ENCODE measurements at places on chromosomes 5 and 9. TPM values are rescaled to one million over a fixed set of nuclear protein-coding genes. Genes with fewer than 3 reads are reported as not detected.

DNA sequence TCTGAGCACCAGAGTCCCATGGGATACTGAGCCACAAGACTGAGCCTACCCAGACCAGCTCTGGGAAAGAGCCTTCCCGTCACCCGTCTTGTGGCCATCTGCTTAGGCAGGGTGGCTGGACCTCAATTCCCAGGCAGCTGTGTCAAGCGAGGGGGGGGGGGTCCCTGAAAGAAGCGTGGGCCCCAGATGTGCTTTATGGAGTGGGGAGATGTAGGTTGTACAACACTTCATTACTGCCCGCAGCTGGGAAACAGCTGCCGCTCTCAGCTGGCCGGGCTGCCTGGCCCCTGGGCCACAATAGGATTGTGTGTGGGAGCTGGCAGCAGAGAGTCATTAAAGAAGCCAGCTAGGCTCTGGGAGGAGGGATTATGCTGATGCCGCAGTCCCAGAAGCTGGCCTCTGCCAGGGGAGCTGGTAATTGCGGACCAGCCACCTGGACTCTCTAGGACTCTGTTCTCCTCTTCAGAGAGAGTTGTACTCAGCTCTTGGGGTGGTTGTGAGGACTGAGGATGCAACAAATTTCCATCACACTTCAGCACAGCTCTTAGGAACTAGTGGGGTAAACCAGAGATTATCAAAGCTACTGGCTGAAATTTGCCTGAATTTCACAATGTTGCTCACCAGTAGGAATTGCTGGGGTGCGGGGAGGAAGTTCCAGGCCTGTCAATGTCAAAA lies 145.4 kb downstream of the GADD45G start:
- H3K4me3 ChIP-seq = no peak overlapping the region
- no peaks in the 10 kb centered on the region for H3K27me3 ChIP-seq
- H3K36me3 ChIP-seq = no peaks in the 10 kb centered on the region
- DNase-seq = peak; percentile 61
- peak overlapping the region; percentile 47 for H3K27ac ChIP-seq

DNA sequence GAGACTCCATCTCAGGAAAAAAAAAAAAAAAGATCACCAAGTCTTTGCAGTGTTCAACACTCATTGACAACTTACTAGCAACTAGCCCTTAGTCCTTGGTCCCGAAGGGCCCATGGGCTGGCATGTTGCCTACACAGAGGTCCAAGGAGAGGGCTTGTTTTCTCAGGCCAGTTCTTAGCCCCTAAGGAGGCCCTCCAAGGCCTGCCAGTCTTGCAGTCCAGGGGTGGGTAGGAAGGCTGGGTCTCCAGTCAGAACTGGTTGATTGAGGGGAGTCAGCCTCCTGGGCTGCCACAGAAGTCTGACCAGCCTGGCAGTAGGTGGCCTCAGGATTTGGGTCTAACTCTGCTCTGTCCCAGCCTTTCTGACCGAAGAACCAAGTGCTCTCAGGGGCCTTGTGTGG lies 32.7 kb downstream of the IER5L start:
- H3K4me1 ChIP-seq = peaks cover 6% of the 10 kb centered on the region
- no peak for DNase-seq
- peaks cover 51% of the 10 kb centered on the region for H3K36me3 ChIP-seq
- no peak overlapping the region for H3K4me3 ChIP-seq

GRCh38 chr5:76978869-76979268 lies 26.0 kb downstream of the CRHBP start:
- H3K36me3 ChIP-seq = no peaks in the 10 kb centered on the region
- H3K27ac ChIP-seq = no peak overlapping the region
- DNase-seq = no peak
- H3K4me1 ChIP-seq = no peaks in the 10 kb centered on the region
- no peaks in the 10 kb centered on the region for H3K27me3 ChIP-seq

- H3K36me3 ChIP-seq = no peaks in the 10 kb centered on the region
- H3K27ac ChIP-seq = no peak overlapping the region
- no peaks in the 10 kb centered on the region for H3K27me3 ChIP-seq
- no peak overlapping the region for H3K4me3 ChIP-seq
- no peaks in the 10 kb centered on the region for H3K4me1 ChIP-seq
- DNase-seq = no peak
Measured at GRCh38 chr9:100911273-100911672, 117.3 kb upstream of the PLPPR1 start.

DNA sequence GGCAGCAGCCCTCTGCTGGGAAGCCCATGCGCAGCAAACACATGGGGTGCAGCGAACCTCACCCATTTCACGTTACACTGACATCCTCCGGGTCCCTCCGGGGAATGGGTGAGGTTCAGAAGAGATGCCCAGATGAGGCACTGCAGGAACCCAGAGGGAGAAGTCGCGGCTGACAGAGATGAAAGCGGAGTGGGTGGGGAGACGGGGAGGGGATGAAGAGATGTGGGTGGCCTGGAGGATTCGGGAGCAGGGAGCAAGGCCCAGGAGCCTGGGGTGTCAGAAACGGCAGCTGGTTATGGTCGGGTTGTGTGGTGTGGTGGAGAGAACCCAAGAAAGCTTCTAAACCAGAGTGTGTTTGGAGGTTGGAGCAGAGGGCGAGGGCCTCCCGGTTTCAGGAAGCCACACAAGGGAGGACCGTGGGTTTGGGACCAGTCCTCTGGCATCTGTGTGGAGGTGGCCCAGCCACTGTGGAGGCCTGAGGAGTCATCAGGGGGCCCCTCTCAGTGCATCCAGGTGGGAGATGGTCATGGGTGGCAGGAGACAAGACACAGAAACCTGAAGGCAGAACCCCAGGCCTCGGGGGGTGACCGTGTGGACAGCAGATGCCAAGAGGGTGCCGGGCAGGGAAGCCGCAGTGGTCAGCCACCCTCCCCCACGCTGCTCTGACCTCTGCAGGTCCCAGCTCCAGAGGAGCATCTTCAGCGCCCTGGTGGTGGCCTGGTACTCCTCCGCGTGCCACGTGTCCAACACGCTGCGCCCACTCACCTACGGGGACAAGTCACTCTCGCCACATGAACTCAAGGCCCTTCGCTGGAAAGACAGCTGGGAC lies 8.6 kb downstream of the UCK1 start:
- no peaks in the 10 kb centered on the region for H3K4me1 ChIP-seq
- DNase-seq = peak; percentile 44
- peaks cover 58% of the 10 kb centered on the region for H3K36me3 ChIP-seq
- no peaks in the 10 kb centered on the region for H3K27me3 ChIP-seq
- no peak overlapping the region for H3K4me3 ChIP-seq
- no peak overlapping the region for H3K27ac ChIP-seq

Gene ZNF658
- 4.0 TPM for total RNA-seq

DNA sequence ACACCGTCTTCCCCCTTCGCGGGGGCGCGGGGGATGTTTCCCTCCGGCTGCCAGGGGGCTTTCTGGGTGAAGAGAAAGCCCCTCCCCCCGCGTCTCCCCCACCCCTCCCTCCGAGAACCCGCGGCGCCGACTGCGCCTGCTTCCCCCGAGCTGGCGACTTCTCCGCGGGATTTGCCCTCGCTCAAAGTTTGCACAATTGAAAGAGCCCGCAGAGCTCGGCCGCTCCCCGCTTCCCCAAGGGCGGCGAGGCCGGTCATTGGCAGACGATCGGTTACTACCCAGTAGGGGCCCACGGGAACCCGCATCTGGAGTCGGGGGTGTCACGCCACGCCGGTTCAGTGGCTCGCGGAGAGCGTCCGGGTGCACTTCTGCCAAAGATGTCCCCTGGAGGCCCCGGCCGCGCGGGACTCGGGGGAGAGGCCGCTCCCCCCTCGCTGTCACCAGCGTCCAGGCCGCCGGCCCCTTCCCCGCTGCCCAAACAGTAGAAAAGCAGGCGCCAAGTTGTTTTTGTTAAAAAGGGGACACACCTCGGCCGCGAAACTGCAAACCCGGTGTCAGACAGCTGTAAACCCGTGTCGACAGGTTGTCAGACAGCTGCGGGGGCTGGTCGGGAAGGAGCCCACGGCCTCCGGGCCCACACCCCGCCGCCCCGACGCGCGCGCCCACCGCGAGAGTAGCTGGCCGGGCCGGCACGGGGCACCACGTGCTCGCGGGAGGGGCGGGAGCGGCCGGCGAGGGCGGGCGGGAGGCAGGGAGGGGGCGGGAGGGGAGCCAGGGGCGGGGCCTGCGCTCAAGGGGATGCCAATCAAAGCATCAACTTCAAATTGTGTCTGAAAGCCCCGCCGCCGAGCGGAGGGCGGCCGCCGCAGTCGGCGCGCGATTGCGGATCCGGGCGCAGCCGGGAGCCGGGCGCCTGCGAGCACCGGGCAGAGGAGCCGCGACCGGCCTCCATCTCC lies at the start of gene IRX1:
Gene IRX1, plus strand, starts transcription at position 827 of the 956 bp plus-strand sequence. CDS start 274 bp downstream, outside the sequence.
- H3K27me3 ChIP-seq = peaks cover 94% of the 10 kb centered on the region
- peak within 1 kb of the TSS; percentile 70 for H3K4me3 ChIP-seq
- peak within 1 kb of the TSS; percentile 44 for H3K27ac ChIP-seq
- DNase-seq = peak; percentile 88
- peaks cover 6% of the 10 kb centered on the region for H3K4me1 ChIP-seq

Gene KCNT1
- not detected for total RNA-seq

Measured in endodermal cell (in vitro differentiated cells).